ENCODE measurements at places on chromosomes 4 and X. TPM values are rescaled to one million over a fixed set of nuclear protein-coding genes. Genes with fewer than 3 reads are reported as not detected.

Gene SPATA18
- total RNA-seq = 7.2 TPM

Gene SLC25A5
- 215 TPM for total RNA-seq

Gene TCEAL6
- total RNA-seq = not detected

Gene ARL9
- total RNA-seq = not detected

Gene MAGED4
- 1.2 TPM for total RNA-seq

Gene ENAM
- total RNA-seq = not detected

Gene CYBB
- total RNA-seq = 77.0 TPM

Gene GLUD2
- total RNA-seq = 5.6 TPM

Gene FAT1
- total RNA-seq = 50.3 TPM

Gene PPP3CA
- total RNA-seq = 50.2 TPM

Measured in mesenteric fat pad (tissue), 1 donor.